ENCODE measurements at places on chromosomes 1 and 21.

DNA sequence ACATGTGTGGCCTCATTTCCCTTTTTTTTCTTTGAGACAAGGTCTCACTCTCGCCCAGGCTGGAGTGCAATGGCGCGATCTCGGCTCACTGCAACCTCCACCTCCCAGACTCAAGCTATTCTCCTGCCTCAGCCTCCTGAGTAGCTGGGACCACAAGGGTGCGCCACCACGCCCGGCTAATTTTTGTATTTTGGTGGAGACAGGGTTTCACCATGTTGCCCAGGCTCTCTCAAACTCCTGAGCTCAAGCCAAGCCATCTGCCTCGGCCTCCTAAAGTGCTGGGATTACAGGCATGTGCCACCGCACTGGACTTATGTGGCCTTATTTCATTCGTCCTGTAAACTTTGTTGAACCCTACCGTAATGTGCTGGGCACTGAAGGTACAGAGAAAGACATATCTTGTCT is 569 bp upstream of the WARS2 start:
- peak; percentile 29 for DNase-seq
- H3K27ac ChIP-seq: peak overlapping the region; percentile 97
- peaks cover 19% of the 10 kb centered on the region for H3K4me1 ChIP-seq
- peak overlapping the region; percentile 76 for H3K4me3 ChIP-seq
- H3K36me3 ChIP-seq: no peaks in the 10 kb centered on the region

DNA sequence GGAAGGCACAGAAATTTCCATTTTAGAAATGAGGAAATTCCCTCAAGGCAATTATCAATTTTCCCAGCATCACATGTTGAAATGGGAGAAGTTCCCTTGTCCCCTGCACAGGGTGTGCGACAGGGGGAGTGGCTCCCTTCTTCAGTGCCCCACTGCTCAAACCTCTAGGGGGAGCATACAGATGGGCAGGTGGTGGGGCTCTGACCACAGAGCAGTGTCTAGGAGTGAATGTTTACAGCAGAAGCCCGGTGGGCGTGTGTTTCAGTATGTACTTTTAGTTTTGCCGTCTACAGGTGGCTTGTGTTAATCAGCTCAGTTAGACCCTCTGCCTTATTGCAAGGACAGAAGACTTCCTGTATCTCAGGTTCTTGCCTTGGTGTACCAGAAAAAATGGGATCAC is 493.7 kb upstream of the PLXNA2 start:
- no peaks in the 10 kb centered on the region for H3K4me1 ChIP-seq
- DNase-seq: no peak
- H3K36me3 ChIP-seq: no peaks in the 10 kb centered on the region
- no peak overlapping the region for H3K27ac ChIP-seq
- H3K27me3 ChIP-seq: no peaks in the 10 kb centered on the region

DNA sequence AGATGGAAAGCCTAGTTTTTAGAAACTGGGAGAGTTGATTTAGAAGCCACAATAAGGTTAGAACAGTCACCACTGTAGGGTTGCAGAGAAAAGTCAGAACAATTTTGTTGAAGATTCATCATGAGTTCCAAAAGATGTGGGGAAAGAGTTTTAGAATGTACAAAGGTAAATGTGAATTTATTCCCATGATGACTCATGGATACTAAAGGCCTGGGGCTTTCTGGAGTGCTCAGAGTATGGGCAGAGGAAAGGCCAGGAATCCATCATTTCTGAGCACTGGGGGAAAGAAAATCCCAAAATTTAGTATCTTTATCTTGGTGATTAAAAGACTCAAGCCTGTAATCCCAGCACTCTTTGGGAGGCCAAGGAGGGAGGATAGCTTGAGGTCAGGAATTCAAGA is 17.8 kb downstream of the YBX1 start:
- DNase-seq: no peak
- H3K36me3 ChIP-seq: peaks cover 90% of the 10 kb centered on the region
- H3K27ac ChIP-seq: no peak overlapping the region
- H3K27me3 ChIP-seq: no peaks in the 10 kb centered on the region
- no peak overlapping the region for H3K4me3 ChIP-seq

GRCh38 chr1:9651565-9652378 is at the start of gene PIK3CD:
Gene PIK3CD (plus strand): TSS chr1:9651731. CDS start chr1:9710456, 58,725 bp downstream.
- no peaks in the 10 kb centered on the region for H3K27me3 ChIP-seq
- H3K36me3 ChIP-seq: peaks cover 5% of the 10 kb centered on the region

- H3K4me3 ChIP-seq: no peak overlapping the region
- H3K27ac ChIP-seq: no peak overlapping the region
- H3K4me1 ChIP-seq: no peaks in the 10 kb centered on the region
- H3K36me3 ChIP-seq: peaks cover 6% of the 10 kb centered on the region
- no peak for DNase-seq
- H3K27me3 ChIP-seq: no peaks in the 10 kb centered on the region
Measured at GRCh38 chr1:228339766-228340685, 66.6 kb downstream of the TRIM11 start.

DNA sequence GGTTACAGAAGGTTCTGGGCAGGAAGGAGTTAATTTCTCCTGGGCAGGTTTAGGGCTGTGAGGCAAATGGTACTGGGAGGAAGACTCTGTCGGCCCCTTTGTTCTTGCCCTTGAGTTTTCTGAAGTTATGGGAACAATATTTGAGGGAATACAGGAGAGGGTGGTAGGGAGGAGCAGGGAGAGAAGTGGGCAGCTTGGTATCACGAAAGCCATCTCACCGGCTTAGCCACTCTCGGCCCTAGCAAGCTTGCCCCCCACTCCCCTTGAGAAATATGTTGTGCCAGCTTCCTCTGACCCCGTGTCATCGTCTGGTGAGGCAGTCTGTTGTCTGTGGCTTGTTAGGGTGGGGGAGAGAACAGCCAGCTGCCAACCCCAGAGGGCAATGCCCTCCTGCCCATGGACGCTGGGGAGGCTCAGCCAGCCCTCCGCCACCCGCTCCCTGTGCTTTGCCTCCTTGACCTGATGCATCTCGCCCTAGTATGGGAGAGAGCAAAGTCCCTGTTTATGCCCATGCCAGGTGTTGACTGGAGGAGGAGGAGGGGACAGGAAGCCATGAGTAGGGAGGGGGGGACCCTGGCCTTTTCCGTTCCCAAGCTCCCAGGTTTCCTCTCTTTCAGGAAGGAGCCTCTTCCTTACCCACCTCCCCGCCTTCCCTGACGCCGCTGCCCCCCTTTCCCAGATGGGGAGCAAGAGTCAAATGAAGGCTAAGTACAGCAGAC is 1.2 kb downstream of the EFNA1 start:
- H3K36me3 ChIP-seq: no peaks in the 10 kb centered on the region
- DNase-seq: no peak
- peak overlapping the region; percentile 59 for H3K4me3 ChIP-seq
- no peak overlapping the region for H3K27ac ChIP-seq
- peaks cover 15% of the 10 kb centered on the region for H3K27me3 ChIP-seq

DNA sequence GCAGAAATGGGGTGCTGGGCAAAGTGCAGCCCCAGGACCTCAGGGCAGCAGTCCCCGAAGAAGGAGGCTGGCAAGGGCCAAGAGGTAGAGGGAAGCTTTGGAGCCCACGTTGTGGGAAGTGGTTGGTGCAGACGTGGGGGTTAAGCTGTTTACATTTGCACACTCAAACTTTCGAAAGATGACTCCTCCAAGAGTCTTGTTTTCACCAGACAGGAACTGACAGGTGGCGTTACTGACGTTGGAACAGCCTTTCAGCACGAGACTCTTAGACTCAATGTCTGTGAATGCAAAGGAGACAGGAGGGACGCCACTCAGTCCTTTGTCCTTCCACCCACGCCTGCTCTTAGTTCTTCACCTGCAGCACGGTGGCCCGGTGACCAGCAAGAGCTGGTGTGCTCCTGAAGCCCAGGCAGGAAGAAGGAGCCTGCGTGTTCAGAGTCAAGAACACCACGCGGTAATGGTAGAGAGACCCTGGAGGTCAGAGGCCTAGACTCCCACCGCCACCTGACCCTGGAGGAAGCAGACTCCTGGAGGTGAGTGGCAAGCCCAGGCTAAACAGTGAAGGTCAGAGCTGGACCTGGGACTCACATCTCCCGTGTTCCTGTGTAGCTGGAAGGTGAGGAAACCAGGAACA is 15.9 kb downstream of the LYPD8 start:
- no peak for DNase-seq
- no peaks in the 10 kb centered on the region for H3K4me1 ChIP-seq
- H3K36me3 ChIP-seq: no peaks in the 10 kb centered on the region
- no peak overlapping the region for H3K27ac ChIP-seq
- H3K4me3 ChIP-seq: no peak overlapping the region
- no peaks in the 10 kb centered on the region for H3K27me3 ChIP-seq

DNA sequence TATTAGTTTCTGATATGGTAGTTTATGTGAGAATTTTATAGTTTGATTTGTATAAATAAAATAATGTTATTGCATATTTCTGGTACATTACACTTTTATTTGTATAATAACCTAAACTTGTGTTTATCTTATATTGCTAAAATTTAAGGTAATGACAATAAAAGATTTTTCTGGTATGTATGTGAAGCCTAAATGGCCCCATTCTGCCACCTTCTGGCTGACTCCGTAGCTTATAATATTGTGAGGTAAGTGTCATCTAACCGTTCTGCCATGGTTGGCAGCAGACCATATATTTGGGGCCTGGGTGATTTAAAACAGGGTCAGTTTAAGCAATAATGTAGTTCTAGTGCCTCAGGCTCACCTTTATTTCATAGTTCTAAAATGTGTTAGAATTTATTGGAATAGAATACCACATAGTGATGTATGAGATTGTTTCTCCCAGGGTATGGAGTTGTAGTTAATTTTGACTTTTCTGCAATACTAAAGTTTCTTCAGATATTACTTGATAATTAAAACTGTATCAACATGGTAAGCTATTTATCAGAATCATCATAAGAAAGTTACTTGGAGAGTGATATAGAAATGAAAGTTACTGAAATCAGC is 21.2 kb upstream of the PRKACB start:
- no peaks in the 10 kb centered on the region for H3K36me3 ChIP-seq
- DNase-seq: peak; percentile 69
- H3K27ac ChIP-seq: no peak overlapping the region
- no peak overlapping the region for H3K4me3 ChIP-seq
- H3K27me3 ChIP-seq: no peaks in the 10 kb centered on the region

- no peak overlapping the region for H3K4me3 ChIP-seq
- no peaks in the 10 kb centered on the region for H3K4me1 ChIP-seq
- no peak for DNase-seq
- H3K27ac ChIP-seq: no peak overlapping the region
Measured at GRCh38 chr1:44650159-44650831, 24.0 kb downstream of the TMEM53 start.

- DNase-seq: peak; percentile 23
- H3K27ac ChIP-seq: no peak overlapping the region
- no peaks in the 10 kb centered on the region for H3K27me3 ChIP-seq
- H3K4me1 ChIP-seq: no peaks in the 10 kb centered on the region
- no peaks in the 10 kb centered on the region for H3K36me3 ChIP-seq
- no peak overlapping the region for H3K4me3 ChIP-seq
Measured at GRCh38 chr1:7218210-7218832, 433.1 kb downstream of the CAMTA1 start.
